ENCODE measurements at places on chromosomes 5 and 9.

DNA sequence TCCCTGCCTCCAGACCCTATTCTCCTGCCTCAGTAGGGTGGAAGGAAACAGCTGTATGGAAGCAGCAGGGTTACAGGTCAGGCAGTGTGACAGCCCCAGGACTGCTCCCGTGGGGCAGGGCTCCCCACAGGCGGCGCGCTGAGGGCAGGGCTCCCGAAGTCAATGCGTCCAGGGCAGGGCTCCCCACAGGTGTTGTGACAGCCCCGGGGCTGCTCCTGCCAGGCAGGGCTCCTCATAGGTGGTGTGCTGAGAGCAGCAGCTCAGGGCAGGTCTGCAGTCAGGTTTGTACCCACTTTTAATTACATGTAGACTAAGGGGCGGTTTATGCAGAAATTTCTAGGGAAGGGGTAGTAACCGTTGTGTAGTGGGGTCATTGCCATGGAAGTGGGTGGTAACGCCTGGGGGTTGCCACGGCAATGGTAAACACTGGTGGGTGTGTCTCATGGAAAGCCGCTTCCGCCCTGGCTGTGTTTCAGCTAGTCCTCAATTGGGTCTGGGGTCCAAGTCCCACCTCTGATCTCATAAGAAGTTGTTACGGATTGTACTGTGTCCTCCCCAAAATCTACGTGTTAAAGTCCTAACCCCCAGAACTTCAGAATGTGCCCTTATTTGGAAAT is 16.7 kb upstream of the TERT start:
- no peak for DNase-seq

DNA sequence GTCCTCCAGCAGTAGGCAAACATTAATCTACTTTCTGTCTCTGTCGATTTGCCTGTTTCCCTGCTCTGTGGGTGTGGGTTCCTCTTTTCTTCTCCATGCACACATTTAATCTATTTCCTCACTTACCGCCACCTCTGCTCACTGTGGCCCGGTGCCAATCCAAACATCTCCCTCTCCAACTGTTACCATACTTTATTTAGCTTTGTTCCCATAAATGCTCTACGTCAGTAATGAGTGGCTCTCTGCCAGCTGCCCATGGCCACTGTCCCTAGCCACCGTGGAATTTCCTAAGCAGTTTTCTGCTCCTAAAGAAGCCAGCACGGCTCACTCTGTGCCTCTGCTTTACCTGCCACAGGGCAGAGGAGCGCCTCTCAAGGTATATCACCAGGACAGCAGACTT is 19.5 kb upstream of the GOLPH3 start:
- DNase-seq: peak; percentile 95

DNA sequence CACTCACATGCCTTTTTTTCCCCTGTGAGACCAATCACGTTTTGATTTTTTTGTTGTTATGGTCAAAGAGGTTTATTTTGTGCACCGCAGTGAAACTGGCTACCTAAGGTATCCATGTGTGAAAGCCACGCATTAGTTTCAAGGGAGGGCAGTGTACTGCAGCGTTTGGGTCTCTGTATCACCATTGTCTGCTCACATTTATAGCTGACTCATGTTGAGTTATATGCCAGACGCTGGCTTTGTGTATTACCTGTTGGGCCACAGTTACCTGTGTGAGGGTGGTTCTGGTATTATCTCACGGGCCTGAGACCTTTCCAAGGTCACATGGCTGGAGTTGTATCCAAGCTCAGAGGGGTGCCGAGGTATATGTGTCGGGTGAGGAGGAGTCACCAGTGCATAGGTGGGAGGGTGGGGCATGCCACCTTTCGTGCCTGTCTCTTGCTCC is 75.8 kb downstream of the ARHGAP26 start:
- no peak for DNase-seq

GRCh38 chr5:74073257-74073656 is 447.3 kb downstream of the ARHGEF28 start:
- DNase-seq: no peak

- DNase-seq: peak; percentile 66
Observed at GRCh38 chr9:107751567-107752210, 262.1 kb upstream of the KLF4 start.

GRCh38 chr5:138975098-138975847 is 100.1 kb upstream of the LRRTM2 start:
- peak; percentile 24 for DNase-seq

DNA sequence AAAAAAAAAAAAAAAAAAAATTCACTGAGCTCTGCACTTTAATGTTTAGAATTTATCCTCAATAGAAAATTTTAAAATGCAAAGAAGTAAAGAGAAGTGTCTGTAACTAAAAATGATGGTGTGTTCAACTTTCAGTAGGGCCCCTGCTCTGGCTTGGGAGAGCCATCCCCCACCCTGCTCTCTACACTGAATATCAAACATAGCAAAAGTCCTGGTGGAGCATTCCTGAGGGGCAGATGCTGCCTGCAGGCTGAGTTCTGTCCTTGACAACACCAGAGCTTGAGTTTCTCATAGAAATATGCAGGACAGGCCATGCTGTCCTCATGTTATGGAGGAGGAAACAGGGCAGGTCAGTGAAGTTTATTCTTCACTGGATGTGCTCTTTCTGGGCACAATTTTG is 7.1 kb upstream of the SEMA4D start:
- DNase-seq: no peak

DNA sequence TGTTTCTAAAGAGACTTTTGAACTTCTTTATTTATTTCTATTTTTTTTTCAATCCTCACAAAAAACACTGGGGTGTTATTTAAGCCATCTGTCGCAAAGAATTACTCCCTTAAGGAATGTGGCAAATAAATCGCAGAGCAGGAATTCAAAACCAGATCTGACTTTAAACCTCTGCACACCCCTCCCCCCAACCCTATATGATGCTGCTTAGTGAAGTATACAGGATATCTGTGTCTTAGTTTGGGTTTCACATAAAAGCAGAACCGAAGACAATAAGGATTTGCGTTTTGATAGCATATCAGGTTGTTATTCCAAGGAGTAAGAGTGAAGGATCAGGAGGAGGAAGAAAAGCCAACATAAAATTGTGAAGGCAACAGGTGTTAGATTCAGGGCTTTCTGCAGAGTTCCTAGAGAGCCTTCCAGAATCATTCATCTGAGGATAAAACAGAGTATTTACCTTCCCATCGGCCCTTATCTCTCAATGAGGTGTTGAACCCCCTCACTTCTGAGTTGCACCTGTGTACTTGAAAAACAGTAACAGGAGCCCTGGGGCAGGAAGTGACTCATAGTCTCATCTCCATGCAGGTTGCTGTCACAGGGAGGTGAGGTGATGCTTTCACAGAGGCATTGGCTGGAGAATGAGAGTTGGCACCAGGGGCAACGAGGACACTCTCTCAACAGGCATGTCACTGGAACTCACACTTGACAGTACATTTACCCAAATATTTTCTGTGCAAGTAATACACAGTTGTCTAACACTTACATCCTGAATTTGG is 33.5 kb upstream of the DMRT3 start:
- no peak for DNase-seq

- DNase-seq: no peak
Observed at GRCh38 chr5:168612996-168613395, 33.8 kb upstream of the PANK3 start.

All from H4 (cell line).